ENCODE measurements at places on chromosomes 6 and 20.
A peak's percentile ranks its signal among the peaks of the same experiment; 100 is the strongest.

GRCh38 chr20:11207749-11208502, 534.1 kb upstream of the JAG1 start:
- no peak for DNase-seq

DNA sequence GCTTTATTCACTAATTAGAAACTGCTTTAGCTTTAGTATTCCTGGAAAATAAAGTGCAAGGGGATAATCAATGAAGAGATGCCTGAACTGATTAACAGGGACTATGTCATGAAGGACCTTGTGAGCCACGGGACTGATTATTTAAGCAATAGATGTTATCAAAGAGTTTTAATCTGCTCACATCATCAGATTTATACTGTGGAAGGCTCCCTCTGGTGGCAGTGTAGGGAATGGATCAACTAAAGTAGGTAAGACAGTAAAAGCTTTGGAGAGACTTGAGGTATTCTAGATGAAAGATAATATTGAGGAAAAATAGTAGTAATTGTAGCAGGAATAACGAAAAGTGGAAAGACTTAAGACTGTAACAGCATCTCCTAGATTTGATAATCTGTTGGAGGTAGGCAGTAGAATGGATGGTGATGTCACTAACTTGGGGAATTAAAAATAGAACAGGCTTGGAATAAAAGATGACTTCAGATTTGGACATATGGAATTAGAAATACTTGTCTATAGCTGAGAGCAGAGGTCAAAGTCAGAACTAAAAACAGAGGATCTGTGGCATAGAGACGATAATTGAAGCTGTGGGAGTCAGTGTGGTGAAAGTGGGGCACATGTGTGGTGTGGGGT, 80.3 kb upstream of the HTR1E start:
- DNase-seq = peak; percentile 32

GRCh38 chr6:5333658-5334057, 72.3 kb downstream of the FARS2 start:
- DNase-seq = no peak

DNA sequence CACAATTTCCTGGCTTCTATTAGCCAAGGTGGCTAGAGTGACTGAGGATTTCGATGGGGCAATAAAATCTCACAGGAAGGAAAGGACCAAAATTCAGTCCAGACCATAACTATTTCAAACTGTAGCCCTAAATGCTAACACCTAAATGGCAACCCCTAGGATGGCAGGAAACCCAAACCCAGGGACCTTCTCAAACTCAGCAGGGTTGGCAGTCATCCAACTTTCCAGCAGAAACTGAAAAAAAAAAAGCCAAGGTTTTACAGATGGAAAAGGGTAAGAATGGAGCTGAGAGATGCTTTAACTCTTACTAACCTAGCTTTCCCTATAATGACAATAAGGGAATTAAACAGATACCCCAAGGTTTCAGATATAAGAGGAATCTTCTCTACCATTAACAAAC, 10.5 kb downstream of the IBTK start:
- peak; percentile 7 for DNase-seq

GRCh38 chr20:31846793-31847138, 1.4 kb upstream of the FOXS1 start:
- DNase-seq = no peak

DNA sequence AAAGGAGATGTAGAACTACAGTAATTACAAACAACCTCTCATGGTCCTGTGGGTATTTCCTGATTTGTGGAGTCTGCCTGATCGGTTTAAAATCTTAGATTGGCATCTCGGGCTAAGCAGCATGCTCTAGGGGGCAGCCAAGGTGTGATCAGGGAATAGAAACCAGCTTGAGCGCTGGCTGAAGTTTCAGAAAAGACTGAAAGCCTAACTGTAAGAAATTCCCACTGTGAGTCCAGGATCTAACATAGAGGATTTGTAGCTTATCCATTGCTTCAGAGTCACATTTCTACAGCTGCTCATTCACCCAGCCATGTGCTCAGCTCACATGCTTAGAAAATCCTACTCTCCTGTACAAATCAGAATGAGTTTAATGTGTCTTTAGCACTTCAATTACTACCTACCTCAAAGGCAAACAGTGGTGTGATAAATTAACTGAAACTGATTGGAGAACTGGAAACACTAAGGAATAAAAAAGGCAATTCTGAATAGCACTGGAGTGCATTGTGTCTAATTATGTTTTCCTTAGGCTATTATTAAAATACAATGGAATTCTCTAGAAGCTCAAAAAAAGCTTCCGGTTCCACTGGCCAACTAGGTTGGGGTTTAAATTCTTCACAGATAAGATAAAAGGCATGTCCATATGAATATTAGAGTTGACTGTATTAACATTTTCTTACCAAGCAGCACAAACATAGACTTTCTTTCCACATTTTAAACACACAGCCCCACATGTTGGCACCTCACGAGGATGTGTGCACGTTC, 73.8 kb upstream of the MPC1 start:
- DNase-seq = peak; percentile 64

DNA sequence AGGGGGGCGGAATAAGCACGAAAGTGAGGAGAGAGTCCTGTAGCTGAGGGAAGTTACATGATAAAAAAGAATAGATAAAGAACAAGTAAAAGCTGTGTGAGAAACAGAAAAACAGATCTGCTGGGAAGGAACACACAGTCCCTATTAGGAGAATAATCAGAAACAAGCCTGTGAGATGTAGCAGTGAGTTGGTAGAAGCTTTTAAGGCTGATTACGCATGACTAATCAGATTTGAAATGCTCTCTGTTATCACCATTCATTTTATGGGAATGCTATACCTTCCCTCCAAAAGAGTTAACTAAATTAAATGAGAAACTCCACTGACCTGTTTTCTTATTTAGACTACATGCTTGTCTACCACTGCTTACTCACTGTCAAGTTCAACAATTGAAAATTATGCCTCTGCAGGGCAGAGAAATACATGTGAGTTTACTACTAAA, 15.8 kb downstream of the REPS1 start:
- peak; percentile 24 for DNase-seq
